ENCODE measurements at places on chromosomes 7 and 10.

DNA sequence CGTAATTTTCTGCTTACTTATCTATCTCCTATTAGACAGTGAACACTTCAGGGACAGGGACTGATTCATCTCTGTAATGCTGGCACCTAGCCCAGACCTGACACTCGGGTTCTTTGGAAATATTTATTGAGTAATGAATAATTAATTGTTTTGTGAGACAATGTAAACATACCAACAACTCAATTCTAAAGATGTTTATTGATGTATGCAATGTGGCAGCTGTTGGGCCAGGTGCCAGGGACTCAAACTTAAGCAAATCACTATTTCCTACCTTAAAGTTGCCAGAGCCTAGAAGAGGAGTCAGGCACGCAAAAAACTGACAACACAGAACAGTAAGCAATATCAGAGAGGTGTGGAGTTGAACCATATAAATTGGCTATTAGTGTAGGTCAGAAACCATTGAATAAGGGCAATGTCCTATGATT is 63.6 kb upstream of the BMPER start:
- peak; percentile 39 for DNase-seq

GRCh38 chr7:68306692-68307107 is 1291.6 kb upstream of the AUTS2 start:
- no peak for DNase-seq

DNA sequence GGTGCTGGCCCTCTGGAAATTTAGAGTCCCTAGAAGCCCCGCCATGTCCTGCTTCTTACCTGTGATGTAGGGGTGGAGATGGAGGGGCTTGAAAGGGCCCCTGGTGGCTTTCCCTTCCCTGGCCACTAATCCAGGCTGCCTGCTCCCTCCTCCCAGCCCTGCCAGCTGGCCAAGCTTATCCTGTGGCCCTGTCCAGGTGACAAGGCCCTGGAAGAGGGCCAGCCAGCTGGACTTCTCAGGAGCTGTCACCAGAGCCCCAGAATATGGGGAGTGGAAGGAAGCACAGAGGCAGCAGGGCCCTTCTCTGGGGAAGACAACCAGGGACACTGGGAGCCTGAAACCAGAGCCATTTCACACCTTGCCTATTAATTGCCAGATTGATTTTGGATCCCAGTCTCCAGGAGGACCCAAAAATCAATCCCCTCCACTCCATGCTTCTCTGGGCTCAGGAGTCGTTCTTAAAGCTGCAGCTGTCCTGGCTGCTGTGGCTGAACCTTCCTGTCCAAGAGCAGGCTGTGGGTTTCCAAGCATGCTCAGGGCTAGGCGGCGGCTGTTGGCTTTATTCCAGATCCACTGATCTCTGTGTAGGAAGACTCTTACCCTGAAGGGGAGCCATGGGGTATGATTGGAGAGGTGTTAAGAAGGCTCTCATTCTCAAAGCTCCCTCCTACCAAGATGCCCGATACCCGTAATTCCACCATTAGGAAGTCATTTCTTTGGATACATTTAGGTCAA is 52.6 kb upstream of the PCBD1 start:
- peak; percentile 6 for DNase-seq

GRCh38 chr7:78306634-78307033 is 508.1 kb downstream of the PHTF2 start:
- no peak for DNase-seq

GRCh38 chr7:21771906-21772610 is 173.6 kb downstream of the CDCA7L start:
- no peak for DNase-seq

- DNase-seq, result peak; percentile 22
These were observed 565 bp downstream of the STRIP2 start for GRCh38 chr7:129434675-129435318.

GRCh38 chr7:37234928-37235327 is 213.7 kb downstream of the ELMO1 start:
- DNase-seq, result peak; percentile 31

- no peak for DNase-seq
These were observed 32.2 kb upstream of the ITGB8 start for GRCh38 chr7:20298486-20298901.

GRCh38 chr7:23530405-23530804 is 1.4 kb downstream of the TRA2A start:
- peak; percentile 67 for DNase-seq

- no peak for DNase-seq
These were observed 145.3 kb downstream of the DYNC1I1 start for GRCh38 chr7:95917634-95918033.

GRCh38 chr7:13032576-13032975 is 345.1 kb downstream of the ARL4A start:
- DNase-seq, result no peak

DNA sequence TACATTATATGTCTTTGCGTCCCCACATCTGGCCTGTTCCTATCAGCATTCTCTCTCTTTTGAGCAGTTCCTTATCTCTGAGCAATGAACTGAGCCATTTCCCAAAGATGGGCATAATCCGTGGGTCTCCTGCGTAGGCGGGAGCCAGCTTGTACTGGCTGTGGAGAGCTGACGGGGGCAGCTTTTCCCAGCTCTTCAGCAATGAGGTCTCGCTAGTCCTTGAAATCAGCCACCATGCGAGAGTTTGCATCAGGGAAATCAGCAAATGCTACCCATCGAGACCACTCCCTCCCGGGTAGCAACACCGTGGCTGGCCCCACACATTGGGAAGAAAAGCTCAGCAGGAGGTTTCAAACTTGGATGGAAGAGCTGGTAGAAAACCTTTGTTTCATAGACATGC is 51.9 kb upstream of the FAM180A start:
- no peak for DNase-seq

DNA sequence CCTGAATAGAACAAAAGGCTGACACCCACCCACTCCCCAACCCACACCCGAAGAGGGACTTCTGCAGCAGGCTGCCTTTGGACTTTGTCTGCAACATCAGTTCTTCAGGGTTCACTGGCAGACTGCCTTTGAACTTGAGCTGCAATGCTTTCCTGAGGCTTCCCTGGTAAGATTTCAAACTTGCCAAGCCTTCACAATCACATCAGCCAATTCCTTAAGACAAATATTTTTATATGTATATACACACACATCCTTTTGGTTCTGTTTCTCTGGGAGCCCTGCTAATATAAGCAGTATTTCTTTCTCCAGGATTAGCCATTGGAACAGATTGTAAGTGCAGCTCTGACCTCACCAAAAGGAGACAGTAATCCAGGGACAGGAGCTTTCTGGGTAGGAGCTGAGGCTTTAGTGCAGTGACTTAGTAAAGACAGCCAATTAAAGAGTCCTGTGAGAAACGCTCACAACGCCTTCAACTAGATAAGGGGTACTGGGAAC is 55.6 kb upstream of the KMT2E start:
- no peak for DNase-seq

- DNase-seq, result peak; percentile 95
These were observed 109.9 kb downstream of the ZMIZ1 start for GRCh38 chr10:79178614-79179163.

- peak; percentile 56 for DNase-seq
These were observed 75.4 kb downstream of the OTUD1 start for GRCh38 chr10:23514321-23514720.

- DNase-seq, result peak; percentile 40
These were observed 600.4 kb downstream of the KCNMA1 start for GRCh38 chr10:77036993-77037734.

DNA sequence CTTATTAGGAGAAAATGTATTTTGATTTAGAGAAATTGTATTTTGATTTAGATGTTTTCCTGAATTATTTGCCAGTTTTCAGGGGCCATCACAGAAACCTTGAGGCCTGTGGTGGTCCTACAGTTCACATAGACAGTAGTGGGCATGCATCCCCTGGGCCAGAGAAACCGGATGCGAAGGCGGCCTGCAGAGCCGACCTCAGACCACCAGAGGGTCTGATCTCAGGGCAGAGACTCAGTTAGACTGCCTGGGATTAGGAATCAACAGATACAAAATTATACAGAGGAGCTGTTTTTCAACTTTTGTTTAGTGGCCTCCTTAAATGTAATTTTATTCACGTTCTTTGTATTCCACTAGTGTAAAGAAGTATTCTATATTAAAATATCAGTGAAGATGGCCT is 158.4 kb downstream of the PAXIP1 start:
- DNase-seq, result no peak

GRCh38 chr10:44949915-44950314 is 9.7 kb upstream of the RASSF4 start:
- no peak for DNase-seq

GRCh38 chr7:108280136-108280535 is 150.0 kb upstream of the LAMB4 start:
- DNase-seq, result no peak

DNA sequence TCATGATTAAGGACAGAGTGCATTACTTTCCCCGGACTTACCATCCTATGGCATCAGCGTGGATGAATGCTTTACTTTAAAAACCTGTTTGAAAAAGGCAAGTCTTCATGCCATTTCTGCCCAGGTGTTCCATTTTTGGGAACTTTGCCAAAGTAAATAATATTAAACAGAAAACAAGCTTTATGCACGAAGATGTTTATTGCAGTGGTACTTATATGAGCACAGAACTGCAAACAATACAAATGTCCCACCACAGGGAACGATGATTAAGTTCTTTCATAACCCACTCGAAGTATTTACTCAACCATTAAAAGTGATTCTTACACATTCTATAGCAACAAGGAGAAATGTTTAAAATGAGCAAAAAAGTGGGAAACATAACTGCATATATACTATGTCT is 109.7 kb upstream of the GDF10 start:
- no peak for DNase-seq

DNA sequence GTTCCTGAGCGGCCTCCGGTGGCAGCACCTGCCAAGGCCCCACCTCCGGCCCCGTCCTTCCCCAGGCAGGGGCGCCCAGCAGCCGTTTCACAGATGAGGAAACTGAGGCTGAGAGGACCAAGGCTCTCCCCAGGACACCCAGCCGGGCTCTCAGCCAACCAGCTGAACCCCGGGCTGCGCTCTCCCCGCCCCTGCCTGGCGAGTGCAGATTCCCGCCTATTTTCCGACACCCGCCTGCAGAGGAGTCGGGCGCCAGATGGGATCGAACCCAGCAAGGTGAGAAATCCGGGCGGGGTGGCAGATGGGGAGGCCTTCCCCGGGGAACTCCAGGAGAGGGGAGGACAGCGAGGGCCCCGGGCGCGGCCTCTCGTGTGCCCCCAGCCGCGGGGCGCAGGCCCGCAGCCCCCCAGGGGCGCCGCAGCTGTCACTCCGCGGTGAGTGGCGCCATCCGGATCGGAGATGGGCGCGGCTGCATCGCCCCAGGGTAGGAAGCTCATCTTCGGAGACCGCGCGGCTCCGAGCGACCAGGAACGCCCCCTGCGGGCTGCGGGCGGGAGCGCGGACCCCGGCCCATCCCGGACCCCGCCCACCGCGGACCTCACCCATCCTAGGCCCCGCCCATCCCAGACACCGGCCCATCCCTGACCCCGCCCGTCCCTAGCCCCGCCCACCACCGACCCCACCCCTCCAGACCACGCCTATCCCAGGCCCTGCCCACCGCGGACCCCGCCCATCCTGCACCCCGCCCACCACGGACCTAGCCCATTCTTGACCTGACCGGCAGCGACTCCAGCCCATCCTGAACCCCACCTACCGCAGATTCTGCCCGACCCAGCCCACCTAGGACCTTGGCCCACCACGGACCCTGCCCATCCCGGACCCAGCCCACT is 90.3 kb downstream of the MICALL2 start:
- peak; percentile 1 for DNase-seq

GRCh38 chr7:69162931-69163670 is 435.2 kb upstream of the AUTS2 start:
- DNase-seq, result no peak

DNA sequence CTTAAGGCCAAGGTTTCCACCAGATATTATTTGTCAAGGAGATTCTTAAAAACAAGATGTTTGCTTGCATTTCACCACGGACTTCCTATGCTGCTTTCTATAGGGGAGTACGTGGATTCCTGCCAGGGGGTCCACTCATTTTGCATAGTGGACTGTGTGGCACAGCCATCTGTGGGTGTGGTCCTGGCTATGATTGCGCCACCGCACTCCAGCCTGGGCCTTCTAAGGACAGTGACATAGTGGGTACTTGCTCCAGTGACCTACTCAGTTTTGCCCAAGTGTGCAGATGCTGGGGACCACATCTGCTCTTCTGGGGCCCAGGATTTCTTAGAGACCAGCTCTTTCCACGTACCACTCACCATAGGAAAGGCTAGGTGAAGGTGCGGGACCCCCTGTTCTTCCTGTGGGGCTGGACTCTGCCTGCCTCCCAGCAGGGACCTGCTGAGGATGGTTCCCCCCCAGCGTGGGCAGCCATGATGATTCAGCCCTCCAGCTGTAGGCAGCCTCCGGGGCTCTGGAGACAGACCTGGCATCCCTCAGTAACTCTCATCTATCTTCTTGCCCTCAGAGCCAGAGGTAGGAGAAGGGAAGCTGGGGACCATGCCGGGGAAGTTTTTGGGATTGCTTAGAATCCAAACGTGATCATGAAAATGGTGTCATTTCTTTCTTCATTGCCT is 42.9 kb downstream of the HK1 start:
- no peak for DNase-seq

- DNase-seq, result no peak
These were observed 29.1 kb downstream of the DPCD start for GRCh38 chr10:101617102-101617823.

- no peak for DNase-seq
These were observed 5.6 kb downstream of the BAG3 start for GRCh38 chr10:119656760-119657159.

- DNase-seq, result no peak
These were observed 46.4 kb downstream of the RAMP3 start for GRCh38 chr7:45203936-45204445.

DNA sequence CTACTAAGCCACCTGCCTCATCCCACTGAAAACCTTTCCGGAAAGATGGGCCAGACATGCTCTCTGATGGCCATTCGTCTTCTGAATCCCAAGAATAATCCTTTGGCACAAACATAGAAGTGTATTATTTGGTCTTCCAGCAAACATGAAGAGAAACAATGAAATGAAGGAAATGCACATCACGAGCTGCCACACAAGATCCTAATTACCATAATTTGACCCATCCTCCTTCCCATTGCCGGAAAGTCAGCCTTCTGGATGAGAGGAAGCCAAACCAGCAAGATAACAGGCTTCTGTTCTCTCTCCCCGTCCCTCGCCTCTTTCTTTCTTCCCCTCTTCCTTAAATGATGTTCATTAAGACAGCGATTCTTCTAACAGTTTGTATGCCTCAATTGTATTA is 218.9 kb upstream of the KMT2E start:
- no peak for DNase-seq

DNA sequence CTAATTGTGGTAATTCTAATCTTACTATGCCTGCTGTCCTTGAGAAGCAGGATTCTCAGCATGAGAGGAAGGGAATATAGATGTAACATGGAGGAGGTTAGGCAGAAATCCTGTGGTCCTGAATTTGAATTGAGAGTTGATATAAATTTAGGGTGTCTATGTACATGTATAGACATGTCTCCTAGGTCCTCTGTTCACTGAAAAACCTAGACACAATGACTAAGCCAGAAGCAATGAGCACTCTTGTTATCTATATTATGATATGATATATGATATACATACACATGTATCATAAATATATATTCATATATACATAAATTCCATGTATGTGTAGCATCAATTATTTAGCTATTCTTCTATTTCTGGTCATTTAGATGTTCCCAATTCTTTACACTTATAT is 173.3 kb upstream of the MKLN1 start:
- DNase-seq, result no peak

Data from kidney tubule cell (primary cell).